ENCODE measurements at places on chromosomes 4 and X. TPM values are rescaled to one million over a fixed set of nuclear protein-coding genes. Genes with fewer than 3 reads are reported as not detected.

GRCh38 chr4:137968956-137969678 lies 273.0 kb downstream of the SLC7A11 start:
- H3K36me3 ChIP-seq: no peaks in the 10 kb centered on the region
- no peak overlapping the region for H3K27ac ChIP-seq
- no peaks in the 10 kb centered on the region for H3K27me3 ChIP-seq
- H3K4me3 ChIP-seq: no peak overlapping the region

MAGEA11 gene
- not detected for total RNA-seq

PASD1 gene
- not detected for total RNA-seq

BST1 gene
- total RNA-seq: 14.2 TPM

DNA sequence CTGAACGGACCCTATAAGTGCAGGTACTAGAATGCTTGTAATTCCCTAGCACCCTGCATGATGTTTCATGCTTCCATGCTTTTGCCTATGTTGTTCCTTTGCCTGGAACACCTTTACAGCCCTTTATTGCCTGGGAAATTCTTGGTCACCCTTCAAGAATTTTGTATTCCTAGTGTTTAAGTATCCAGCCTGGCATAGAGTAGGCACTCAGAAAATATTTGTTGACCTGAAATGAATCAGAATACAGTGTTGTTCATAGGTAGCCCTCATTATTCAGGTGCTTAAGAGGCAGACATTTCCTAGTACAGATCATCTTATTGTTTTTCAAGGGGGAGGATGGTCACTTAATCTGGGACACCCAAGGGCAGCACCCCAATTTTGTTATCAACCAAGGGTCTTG lies 75.3 kb downstream of the AKAP4 start:
- no peaks in the 10 kb centered on the region for H3K4me1 ChIP-seq
- no peak overlapping the region for H3K4me3 ChIP-seq
- no peaks in the 10 kb centered on the region for H3K27me3 ChIP-seq
- no peak overlapping the region for H3K27ac ChIP-seq

DNA sequence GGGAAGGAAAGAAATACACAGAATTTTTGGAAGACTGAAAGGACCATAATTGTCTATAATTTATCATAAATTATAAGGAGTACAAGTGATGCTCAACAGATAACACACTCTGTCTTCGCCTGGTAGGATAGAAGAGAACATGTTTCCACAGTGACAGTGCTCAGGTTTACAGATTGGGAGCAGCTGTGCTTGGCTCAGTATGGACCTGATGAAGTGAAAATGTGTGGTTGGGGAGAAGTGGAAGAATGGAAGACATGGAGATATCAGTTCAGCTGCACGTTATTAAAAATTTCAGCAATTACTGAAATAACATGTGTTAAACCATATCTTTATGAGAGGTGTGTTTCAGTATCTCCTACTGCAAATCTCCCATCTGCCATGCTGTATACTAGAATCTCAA lies 90.6 kb downstream of the TLL1 start:
- H3K27me3 ChIP-seq: no peaks in the 10 kb centered on the region
- no peaks in the 10 kb centered on the region for H3K4me1 ChIP-seq
- no peak for DNase-seq
- no peaks in the 10 kb centered on the region for H3K36me3 ChIP-seq
- no peak overlapping the region for H3K27ac ChIP-seq
- H3K4me3 ChIP-seq: no peak overlapping the region

GRCh38 chr4:70768301-70768948 lies 46.7 kb downstream of the RUFY3 start:
- no peaks in the 10 kb centered on the region for H3K27me3 ChIP-seq
- peaks cover 10% of the 10 kb centered on the region for H3K36me3 ChIP-seq
- peak; percentile 40 for DNase-seq

- no peaks in the 10 kb centered on the region for H3K27me3 ChIP-seq
- peak; percentile 28 for DNase-seq
- peaks cover 4% of the 10 kb centered on the region for H3K4me1 ChIP-seq
- peak overlapping the region; percentile 18 for H3K4me3 ChIP-seq
- H3K36me3 ChIP-seq: no peaks in the 10 kb centered on the region
- no peak overlapping the region for H3K27ac ChIP-seq
These were observed 18.3 kb upstream of the GPR101 start for GRCh38 chrX:137051978-137052642.

DNA sequence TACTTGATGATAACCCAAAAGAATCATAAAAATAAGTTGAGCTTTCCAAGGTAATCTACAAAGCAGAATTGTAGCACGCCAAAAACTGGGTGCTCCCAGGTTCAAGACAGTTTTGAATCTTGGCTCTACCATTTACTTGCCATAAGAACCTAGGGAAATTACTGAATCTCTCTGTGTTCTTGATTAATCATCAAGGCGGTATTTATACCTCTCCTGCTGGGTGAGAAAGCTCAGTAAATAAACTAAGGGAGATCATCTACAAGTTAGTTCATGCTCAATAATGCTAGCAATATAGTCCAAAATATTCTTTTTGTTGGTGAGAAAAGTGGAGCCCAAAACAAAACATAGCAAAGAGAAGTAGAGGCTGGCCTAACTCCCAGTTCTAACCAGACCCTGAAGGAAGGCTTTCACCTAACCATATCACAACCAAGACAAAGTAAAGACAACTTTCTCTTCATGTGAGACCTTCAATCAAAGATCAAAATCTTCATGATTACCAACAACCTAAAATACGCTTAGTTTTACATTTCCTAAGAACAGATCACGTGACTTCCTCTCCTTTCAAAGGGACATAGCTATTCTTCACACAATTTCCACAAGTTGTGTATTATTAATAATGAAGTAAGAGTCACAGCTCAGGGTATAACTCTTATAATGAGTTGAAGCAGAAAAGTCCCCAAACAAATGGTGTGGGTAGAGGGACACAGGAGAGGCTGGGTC lies 34.4 kb downstream of the TNIP3 start:
- H3K27ac ChIP-seq: no peak overlapping the region
- DNase-seq: no peak
- H3K4me3 ChIP-seq: no peak overlapping the region
- no peaks in the 10 kb centered on the region for H3K27me3 ChIP-seq

IDH3G gene
- 80.1 TPM for total RNA-seq

GRCh38 chr4:6200011-6200921 lies at the start of gene JAKMIP1:
Gene JAKMIP1 (minus strand): TSS chr4:6200549. CDS start chr4:6112850, 87,699 bp downstream.
- H3K4me3 ChIP-seq: no peak within 1 kb of the TSS
- H3K27me3 ChIP-seq: peaks cover 5% of the 10 kb centered on the region
- no peaks in the 10 kb centered on the region for H3K36me3 ChIP-seq

DNA sequence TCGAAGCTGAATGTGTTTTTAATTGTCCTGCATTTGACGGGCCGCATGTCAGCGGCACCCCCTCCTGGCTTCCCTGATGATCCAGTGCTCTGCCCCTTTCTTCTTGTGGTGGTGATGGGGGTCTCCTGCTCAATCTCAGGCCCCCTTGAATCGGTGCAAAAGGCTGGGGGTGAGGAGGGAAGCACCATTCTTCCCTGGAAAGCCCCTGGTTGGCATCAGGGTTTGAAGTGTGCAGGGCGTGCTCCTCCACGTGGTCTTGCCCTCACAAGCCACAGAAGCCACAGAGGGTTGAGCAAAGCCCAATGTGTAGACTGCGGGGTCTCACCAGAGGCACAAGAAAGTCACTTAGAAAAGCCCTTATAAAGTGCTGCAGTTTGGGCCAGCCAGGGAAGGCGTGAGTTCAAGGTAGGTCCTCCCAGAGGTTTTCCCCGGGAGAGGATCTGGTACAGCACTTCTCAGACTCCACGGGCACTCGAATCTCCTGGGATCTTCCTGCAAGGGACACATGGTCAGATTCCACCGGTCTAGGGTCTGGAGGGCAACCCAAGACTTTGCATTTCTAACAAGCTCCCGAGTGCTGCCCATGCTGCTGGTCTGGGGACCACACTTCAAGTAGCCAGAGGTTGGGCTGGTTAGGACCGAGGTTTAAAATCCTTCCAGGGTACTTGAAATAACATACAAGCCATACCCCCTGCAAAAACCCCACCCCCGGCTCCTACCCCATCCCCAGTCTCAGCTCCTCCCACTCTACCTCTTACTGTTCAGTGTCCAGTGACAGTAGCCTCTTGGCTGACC lies 35.1 kb downstream of the PSAPL1 start:
- H3K4me3 ChIP-seq: no peak overlapping the region
- H3K27ac ChIP-seq: no peak overlapping the region
- H3K36me3 ChIP-seq: no peaks in the 10 kb centered on the region
- no peaks in the 10 kb centered on the region for H3K27me3 ChIP-seq

TENM3 gene
- 90.5 TPM for total RNA-seq
